ENCODE measurements at places on chromosomes 7 and 10.
A peak's percentile ranks its signal among the peaks of the same experiment; 100 is the strongest.

DNA sequence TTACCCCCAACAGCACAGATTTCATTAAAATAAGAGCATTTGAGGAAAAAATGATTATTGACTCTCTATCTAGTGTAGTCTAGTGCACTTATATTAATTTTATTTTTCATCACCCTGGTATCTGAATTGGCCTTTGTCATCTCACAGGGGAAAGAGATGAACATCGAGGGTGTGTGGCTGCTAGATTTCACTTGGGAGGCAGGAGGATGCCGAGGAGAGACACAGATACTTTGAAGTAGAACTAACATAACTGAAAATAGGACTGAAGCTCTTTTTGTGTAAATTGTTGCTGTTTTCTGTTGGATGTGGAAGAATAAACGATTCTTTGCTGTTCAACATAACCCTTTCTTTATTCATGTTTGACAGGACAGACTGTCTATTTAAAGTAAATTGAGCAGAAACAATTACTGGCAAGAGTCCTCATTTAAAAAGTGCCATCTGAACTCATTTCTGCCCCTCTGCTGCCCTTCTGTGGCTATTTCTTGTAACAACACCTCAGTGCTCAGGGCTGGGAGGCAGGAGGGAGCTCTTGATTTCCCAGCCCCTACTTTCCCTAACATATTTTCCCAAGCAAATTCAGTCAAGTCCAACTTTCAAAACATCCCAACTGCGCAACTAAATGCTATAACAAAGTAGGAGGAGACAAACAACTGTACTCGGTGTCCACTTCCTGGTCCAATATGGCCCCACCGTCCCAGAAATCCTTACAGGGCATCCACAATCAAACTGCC lies 15.6 kb downstream of the LYZL1 start:
- peak; percentile 75 for DNase-seq

DNA sequence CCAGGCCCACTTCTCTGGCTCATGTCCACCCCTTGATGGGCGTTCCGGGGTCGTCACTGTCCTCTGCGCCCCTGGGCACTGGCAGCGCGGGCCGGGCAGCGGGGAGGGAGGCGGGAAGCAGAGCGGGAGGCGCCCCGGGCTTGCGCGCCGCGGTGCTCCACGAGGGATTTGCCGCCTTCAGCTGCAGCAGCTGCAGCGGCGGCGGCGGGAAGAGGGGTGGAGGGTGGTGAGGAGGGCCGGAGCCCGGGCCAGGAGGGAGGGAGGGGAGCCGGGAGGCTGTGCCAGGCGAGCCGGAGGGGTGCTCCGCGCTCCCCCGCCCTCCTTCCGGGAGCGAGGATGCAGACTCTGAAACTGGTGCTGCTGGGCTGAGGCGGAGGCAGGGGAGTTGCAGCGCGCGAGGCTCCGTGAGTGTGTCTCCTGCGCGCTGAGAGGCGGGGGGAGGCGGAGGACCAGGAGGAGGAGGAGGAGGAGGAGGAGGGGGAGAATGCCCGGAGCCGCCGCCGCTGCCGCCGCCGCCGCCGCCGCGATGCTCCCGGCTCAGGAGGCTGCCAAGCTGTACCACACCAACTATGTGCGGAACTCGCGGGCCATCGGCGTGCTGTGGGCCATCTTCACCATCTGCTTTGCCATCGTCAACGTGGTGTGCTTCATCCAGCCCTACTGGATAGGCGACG lies at the start of gene LHFPL3:
TSS of gene LHFPL3 (plus strand) at position 308 of the 674 bp plus-strand sequence.
- peak; percentile 42 for DNase-seq

DNA sequence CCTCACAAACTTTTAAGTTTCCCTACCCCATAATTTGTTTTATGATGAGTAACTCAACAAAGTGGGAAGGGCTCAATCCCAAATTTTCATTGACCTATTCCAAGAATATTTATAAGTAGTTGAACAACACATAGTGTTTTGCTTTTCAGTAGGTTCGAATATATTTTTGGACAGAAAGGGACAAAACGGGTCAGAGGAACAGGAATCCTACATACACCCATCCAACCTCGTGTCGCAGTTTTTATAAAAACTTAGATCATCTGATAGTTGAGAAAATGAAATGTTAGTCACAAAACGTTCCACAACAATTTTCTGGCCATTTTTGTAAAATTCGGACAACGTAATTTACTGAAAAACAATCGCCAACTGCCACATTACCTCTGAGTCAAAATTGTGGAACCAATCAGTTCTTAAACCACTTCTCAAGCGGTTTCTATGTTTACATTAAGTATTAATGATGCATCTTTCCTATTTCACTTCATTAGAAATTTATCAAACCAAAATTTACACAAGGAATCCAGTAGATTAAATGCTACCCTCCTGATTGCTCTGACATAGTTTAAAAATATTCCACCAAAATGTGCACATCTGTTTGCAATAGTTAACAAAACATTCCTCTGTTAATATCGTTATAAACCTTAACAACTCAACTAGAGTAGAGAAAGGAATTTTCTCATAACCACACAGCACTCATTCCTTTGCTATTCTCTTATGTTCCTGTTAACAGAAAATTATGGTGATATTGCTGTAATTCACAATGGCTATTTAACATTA lies 6.3 kb downstream of the WNT16 start:
- DNase-seq, result no peak

DNA sequence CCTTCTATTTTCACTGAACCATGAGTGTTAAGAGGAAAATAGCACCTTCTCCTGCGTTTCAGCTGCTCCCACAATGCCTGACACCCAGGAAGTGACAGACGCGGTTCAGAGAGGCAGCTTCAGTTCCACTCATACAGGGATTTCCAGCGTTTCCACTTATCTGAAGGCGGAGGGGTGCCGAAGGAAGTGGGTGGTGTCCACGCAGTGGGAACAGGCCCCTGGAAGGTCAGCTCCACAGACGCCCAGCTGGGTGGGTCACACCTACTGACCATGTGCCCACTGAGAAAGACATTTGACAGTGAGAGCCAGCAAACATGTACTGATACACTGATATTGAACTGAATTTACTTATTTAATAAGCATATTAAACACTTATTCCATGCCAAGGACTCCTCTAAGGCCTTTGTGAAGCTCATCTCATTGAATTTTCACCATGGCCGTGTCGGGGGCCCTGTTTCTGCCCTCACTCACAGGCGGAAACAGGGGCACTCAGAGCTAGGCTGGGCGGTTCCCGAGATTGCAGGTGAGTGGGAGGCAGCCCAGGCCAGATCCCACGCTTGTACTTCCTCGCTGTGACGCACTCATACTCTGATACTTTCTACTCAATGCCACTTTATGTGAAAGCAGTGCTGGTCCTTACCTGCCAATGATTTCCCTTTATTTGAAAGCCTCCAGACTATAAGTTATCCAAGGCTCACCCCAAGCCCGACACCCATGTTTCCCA lies 96.8 kb downstream of the TCERG1L start:
- no peak for DNase-seq

DNA sequence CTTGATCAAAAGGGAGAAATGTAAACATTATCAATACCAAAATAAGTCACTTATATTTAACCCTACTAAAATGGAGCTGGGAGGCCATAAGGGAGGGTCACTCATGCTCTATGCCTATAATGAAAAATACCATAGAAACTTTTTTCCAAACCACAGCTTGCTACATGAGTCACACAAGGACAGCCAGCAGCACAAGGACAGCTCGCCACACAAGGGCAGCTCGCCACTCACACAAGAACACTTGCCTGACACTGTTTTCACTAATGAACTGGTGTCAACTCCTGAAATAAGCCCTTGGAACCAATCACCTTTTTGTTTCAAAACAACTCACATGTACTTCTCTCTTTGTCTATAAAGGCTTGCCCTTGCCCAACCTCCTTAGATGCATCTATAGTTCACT lies 43.3 kb downstream of the FRMPD2 start:
- no peak for DNase-seq

DNA sequence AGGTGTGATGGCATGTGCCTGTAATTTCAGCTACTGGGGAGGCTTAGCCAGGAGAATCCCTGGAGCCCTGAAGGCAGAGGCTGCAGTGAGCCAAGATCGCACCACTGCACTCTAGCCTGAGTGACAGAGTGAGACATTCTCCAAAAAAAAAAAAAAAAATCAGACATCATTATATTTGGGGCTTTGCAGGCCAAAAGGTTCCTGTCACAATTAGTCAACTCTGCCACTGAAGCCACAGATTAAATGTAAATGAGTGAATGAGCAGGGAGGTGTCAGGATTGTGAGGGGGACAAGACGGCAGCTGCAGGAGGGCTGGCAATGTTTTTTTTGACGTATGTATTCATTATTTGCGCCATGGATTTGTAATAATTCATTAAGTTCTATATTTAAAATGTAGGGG lies 3.3 kb downstream of the ZNF33B start:
- no peak for DNase-seq

GRCh38 chr7:48637382-48637781 lies 287.0 kb upstream of the CDC14C start:
- no peak for DNase-seq

GRCh38 chr10:37489658-37490003 lies 364.2 kb downstream of the ANKRD30A start:
- no peak for DNase-seq

DNA sequence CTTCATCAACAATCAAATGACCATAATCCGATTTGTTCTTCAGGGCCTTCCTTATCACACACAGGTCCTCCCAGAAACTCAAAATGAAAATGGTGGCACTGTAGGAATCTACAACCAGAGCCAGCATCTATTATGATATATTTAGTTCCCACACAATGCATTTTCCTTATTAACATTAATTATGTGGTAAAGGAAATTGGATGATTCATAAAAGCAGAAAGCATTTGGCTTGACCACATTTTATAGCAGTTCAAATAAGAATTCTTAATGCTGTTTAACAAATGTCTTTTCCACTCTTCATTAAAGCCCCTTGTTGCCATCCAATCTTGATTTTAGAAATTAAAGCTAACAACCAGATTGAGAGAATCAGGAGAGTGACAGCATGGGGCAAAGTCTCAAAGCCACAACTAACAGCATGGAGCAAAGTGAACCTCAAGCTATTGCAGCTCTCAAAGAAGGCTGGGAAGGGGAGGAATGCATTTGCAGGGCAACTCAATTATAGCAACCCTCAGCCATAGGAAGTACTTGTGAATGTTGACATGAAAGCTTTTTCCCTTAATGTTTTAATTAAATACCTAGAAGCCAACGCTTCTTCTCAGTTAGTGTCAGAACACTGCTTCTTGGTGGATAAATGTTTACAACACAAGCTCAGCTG lies 549.1 kb downstream of the NXPH1 start:
- DNase-seq, result peak; percentile 5

GRCh38 chr10:76874176-76874575 lies 763.4 kb downstream of the KCNMA1 start:
- no peak for DNase-seq

DNA sequence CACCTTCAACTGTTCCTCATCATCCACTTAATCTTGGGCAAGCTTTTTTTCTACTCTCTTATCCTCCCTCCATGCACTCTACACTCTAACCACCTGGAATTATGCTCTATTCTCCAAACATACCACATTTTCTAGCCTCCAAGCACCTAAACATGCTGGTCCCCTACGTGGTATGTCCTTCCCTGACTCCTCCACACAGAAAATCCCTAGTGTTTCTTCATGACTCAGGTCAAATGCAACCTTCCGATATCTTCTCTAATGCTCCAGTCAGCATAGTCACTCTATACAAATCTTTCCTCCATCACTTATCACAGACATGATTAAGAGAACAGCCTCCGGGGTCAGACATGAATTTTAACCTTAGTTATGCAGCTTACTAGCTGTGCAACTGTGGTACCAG lies 68.8 kb downstream of the ARMH3 start:
- DNase-seq, result no peak

GRCh38 chr7:142303650-142304049 lies 45.8 kb upstream of the PRSS58 start:
- DNase-seq, result peak; percentile 35

- DNase-seq, result no peak
Measured at GRCh38 chr7:32501522-32501921, 6.2 kb downstream of the AVL9 start.

GRCh38 chr10:6045878-6046772 lies 16.0 kb downstream of the IL2RA start:
- no peak for DNase-seq

DNA sequence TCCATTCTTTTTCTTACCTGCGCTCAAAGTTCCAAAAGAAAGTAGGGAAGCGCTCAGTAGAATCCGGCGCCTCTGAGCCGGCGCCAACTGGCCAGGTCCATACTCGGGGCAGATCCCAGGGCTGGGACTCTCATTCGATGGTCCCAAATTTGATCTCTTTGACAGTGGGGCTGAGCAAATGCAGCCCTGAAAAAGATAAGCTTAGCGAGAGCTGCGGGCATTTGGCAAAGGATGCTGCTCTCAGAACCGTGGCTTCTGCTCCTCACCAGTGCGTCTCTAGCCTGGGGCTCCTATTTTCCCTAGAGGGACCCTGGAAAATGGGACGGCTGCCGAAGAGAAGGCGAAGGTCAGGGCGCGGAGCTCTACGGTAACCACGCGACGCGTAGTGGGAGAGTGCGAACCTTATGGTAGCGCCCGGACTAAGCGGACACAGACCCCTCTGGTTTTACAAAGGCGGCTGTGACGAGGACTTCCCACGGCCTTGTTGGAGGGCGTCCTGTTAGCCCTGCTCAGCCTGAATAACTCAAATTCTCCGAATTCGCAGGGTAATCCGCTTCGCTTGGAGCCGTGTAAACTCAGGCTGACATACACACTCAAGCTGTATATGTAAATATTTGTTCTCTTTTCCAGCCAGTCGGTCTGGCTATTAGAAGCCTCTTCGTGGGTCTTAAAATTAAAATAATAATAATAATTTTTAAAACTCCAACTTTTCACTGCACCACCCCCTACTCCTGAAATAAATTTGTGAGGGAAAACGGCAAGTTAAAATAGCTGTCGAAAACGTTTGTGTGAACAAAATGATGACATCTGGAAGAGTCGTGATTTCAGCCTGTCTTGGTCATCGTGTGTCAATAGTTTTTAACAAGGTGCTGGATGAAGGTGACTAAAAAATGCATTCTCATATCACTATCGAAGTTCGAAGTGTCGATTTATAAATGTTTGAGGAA lies 869 bp upstream of the TBX20 start:
- DNase-seq, result no peak

DNA sequence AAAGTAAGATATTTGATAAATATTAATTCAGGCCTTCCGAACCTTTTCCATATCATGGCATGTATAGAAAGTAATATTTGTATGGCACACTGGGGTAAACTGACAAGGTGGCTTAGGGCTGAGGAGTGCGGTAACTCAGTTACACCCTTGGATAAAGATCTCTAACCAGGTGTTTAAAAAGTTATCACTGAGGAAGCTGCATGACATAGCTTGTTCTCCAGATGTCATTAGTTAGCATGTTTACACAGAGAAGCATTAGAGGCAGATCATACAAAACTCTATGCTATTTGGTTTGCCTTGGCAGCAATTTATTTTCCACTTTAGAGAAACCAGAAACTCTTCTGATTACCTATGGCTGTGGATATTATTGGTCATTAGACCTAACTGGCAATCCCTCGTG lies 118.2 kb downstream of the ST7 start:
- DNase-seq, result no peak
